ENCODE measurements at places on chromosomes 11 and 22.

- no peak for DNase-seq
These were observed 309.6 kb downstream of the OPCML start for GRCh38 chr11:133222425-133223330.

DNA sequence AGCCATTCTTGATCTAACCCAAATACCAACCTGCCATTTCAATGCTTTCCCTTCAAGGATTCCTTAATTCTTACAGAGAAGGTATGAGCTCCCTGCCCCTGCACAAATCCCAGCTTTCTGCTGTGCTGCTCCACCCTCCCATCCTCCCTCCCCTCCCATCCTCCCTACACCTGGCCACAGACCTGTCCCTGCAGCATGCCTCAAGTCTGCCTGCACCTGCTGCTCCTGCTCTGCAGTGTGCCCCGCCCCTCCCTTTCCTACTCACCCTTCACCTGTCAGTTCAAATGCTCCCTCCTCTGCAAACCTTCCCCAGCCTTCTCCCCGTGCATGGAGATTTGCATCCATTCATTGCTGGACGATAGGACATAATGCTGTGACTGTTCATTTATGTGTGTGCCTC, 139.9 kb upstream of the NARS2 start:
- peak; percentile 9 for DNase-seq

- DNase-seq: no peak
These were observed 2.1 kb downstream of the ACCS start for GRCh38 chr11:44068180-44068579.

DNA sequence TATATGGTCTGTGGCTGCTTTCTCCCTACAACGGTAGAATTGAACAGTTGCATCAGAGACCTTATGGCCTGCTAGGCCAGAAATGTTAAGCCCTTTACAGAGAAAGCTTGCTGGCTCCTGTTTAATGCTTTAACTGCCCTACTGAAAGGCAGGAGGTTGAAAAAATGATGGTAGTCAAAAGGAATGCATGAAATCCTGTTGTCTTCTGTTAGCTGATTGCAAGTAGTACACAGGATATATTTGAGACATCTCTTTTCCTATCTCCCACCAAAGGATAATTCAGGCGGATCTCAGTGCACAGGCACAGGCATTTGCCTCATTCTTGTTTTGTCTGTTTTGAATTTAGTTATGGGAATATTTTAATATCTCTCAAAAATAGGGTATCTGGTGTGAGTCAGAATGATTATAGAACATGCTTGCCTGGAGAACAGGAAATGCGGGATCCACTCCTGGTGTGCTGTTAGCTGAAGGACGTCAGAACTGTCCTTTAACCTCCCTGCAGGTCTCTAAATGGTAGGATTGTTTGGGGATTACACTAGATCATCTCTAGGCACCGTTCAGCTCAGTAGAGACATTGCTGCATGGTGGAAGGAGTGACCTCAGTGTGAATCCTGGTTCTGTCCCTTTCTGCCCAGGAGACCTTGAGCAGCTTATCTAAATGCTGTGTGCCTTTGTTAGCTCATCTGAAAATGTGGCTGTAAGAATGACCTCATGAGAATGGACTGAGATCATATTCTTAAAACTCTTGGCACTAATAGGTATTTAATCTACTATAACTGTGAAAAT, 49.5 kb downstream of the PACS1 start:
- DNase-seq: no peak

- no peak for DNase-seq
These were observed 83.9 kb downstream of the PTPRJ start for GRCh38 chr11:48064306-48064705.

DNA sequence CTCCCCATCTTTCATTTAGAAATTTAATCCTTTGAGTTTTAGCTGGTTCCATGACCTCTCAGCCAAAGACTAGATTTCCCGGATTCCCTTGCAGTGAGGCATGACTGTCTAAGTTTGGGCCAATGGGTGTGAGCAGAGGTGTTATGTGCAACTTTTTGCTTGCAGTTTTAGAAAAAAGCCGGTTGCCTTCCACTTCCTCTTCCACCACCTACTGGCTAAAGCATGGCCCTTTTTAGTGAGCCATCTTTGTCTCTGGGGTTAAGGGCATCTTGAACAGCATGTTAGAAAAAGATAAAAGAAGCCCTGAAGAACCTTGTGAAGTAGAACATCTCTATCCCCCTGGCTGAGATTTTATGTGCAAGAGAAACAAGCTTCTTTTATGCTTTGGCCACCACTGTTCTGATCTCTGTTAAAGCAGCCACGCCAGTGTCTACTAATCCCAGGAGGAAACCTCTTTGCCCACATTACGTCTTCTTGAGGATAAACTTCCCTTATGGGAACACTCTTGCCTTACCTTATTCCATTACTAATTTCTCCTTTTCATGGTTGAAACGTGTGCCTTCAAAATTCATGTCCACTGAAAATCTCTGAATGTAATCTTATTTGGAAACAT, 279.9 kb downstream of the TENM4 start:
- DNase-seq: no peak

DNA sequence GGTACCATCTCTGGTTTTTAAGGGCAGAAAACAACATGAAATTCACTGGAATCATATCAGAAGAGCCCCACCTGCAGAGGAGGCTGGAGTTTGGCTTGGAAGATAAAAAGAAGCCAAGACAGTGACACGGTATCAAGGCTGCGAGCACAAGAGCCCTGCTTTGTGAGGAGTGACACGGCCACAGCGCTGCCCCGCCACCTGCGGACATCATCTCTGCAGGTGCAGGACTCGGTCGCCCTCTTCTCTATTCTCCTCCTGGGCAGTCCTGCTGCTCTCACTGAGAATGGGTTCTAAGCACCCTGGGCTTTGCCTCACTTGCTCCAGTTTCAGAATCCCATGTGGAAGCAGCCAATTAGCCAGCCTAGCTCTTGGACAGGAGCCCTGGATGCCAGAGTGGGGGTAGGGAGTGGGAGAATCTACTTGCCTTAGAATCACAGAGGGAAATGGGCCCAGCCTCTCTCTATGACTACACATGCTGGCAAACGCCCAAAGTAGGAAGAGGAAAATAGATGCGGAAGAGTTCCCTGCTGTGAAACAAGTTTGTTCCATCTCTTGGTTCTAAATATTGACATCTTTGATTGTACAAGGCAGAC, 17.1 kb downstream of the APOL4 start:
- no peak for DNase-seq

DNA sequence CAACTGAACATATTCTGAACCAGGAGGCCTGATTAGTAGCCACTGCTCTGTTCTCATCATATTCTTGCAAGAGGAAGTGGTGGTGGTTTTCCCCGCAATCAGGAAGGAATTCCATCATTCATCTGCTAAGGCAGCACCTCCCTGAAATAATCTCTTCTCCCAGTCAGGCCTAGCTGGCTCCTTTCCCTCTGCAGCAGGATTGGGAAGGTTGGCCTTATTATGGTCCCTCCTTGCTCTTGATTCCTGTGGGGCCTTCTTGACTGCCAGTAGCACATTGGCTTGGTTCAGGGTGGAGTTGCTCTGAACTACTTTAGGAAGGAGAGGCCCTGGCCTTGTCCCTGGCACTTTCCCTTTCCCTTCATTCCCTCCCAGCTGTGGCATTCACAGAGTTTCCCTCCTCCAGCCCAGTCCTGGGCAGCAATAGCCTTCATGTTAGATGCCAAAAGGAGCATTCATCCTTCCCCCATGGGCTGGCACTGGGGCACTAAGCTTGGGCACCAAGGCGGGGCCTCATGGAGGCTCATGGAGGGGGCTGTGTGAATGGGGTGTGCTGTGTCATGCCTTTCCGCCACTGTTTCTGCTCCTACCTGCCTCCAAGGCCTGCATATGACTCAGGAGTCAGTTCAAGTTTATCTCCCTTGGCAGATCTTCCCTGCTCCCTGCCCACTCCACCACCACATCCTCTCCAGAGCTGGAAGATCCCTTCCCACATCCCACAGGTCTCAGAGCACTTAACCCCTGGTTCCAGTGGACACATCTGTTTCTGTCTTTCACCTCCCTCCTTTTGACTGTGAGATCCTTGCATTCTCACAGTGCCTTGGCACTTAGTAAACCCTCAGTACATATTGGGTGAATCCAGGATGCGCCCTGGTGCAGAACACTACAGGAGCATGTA, 27.6 kb upstream of the CD44 start:
- DNase-seq: peak; percentile 31
